ENCODE measurements at places on chromosomes 13 and 19. TPM values are rescaled to one million over a fixed set of nuclear protein-coding genes. Genes with fewer than 3 reads are reported as not detected.

GRCh38 chr19:44430956-44431355 is 17.3 kb downstream of the ZNF229 start:
- DNase-seq: no peak

GRCh38 chr13:66536746-66537145 is 693.4 kb downstream of the PCDH9 start:
- no peak for DNase-seq

DNA sequence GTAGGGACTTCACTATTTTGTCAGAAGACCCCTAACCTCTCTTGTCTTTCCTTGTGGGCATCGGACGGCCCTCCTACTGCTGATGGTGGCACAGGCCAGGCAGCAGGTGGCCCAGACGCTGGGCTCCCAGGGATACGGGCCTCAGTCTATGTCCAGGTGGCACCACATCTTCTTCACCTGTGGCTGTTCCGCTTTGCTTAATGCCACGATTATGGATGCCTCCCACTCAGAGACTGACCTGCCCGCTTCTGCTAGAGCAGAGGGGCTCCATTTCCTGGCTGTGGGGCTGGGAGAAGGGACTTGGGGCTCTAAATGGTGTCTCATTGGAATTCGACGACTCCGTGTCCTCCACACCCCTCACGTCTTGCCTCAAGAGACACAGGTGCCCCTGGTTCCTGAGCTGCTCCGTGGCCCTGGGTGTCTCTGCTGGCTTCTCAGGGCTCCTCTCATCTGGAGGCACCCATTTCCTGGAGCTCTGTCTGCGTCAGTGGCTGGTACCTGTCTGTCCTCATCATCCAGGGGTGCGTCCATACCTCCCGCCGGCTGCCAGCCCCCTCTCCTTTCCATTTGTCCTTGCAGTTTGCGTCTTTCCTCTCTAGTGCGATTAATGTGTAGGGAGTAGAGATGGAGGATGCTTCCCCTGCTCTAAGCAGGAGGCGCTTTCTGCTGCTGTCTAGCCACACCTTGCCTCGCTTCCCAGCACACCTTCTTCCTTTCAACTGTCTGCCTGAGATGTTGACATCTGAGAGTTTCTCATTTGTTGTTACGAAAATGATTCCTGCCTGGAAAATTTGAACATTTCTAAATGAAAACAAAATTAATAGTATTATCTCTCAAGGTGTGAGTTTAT is 63.4 kb downstream of the TEX29 start:
- no peak for DNase-seq

DNA sequence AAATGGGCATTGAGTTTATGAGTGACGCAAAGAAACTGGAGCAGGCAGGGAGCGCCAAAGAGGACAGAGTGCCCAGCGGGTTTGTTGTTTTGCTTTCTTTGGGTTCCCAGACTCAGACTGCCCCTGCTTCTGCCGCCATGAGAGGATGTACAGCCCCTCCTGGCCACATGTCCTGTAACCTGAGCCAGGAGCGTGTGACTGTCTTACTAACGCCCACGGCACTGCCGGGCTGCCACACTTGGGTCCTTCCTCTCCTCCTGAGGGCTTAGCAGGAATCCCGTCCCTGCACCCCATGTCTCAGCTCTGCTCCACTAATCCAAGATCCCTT is 80.5 kb downstream of the GPR12 start:
- no peak for DNase-seq

DNA sequence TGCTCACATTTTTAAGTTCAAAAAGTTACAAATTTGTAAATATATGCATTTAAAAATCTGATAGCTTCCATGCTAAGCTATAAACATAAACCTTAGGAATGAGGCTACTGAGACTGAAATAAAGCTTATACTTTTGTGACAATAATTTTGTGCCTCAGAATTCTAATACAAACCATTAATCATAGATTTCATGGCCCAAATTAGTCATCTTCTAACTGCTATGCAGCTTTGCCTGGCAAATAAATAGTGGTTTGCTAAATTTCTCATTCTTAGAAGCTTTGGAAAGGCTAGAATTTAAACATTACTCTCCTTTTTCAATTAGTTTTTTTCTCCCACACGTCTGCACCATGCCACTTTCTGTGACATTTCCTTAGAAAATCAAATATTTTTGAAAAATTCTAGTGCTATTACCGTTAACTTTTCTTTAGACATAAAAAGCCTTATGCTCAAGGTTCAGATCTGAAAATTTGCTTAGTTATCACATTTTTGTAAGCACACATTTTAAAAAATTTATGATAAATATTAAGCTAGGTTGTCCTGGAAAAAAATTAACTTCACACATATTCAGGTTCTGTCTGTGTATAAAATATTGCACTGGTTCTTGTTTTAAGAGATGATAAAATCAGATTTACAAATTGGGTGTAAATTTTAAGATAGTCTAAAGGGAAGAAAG is 46.9 kb downstream of the FNDC3A start:
- DNase-seq: no peak

DNA sequence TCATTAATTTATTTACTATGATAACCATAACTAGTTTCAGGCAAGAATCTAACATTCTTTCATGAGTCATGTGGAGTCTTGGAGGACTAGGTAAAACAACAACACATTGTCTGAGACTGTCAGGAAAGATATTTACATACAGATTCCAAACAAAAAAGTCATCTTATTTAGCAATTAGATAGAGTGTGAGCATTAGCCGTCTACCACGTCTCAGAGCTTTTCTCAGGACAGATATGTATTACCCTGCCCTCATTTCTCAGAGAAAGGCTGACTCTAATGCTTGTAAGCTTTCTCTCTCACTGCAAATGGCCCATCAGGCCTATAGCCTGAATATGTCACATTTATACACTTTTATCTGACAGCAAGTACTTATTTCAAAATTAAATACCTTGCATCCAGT is 312.1 kb upstream of the PCDH20 start:
- DNase-seq: no peak

GRCh38 chr19:29833614-29834261 is 21.9 kb downstream of the CCNE1 start:
- no peak for DNase-seq

DNA sequence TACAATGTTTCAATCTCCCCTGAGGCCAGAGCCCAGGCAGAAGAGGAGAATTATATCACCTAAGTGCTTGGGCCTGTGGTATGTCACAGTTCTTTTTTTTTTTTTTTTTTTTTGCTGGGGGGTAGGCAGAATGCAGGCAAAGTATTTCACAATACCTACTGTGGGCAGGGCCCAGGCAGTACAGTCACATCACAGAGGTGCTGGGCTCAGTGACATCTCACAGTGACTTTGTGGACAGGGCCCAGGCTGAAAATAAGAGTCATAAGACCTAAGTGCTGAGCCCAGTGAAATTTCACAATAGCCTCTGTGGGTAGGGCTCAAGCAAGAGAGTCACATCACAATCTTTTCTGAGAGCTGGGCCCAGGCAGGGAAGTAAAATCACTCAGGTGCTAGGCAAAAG is 15.9 kb upstream of the ZNF208 start:
- no peak for DNase-seq

DNA sequence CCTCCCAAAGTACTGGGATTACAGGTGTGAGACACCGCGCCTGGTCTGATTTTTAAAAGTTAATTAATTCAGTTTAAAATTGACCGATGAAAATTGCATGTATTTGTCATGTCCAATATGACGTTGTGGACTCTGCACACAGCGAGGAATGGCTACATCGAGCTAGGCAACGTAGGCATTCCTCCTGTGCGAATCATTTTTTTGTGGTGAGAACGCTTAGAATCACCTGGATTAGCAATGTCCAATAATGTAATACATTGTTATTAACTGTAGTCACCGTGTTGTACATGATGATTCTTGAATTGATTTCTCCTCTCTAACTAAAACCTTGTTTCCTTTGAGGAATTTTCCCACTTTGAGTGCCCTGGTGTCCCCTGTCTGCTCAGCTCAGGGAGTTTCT is 3.4 kb downstream of the LAIR2 start:
- DNase-seq: no peak

DNA sequence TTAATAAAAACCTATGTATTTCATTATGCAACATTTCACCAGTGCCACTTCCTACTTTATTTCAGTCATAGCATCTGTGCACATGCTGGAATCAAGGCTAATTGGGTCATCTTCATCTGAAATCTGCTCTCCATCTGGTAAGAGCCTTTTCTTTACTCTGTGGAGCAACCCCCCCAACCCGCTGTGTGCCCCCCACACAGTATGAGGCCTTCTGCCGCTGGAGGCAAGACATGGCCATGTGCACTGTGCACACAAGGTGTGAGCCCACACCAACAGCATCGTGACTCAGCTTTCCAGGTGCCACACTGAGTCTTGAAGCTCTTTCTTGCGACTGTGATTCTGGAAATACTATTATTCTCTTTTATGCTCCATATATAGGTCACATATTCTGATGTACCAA is 471.0 kb downstream of the TBC1D4 start:
- DNase-seq: no peak

DNA sequence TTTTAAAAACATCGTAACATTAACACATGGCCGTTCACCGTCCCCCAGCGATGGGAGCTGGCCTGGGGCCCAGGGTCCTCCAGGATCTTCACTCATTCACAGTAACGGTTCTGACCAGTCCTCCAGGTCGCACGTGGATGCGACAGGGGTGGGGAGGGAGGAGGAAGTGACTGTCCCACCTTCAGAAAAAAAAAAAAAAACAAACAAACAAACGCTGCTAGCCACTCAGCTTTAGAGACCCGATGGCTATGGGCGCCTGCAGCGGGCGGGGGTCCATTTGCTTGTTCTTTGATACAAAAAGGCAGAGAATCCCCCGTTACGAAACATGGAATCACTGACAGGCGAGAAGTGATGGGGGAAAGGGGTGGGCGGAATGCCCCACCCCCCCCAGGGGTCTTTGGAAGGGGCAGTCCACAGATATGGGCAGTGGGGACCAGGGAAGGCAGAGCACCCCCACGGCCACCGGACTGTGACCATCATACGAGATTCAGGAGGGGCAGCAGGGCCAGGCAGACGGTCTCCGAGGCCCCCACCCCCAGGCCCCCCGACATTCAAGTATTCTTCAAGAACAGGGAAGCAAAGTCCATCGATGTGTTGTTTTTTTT is 13.3 kb downstream of the MKNK2 start:
- no peak for DNase-seq

- no peak for DNase-seq
Measured at GRCh38 chr13:95156208-95156607, 145.0 kb downstream of the ABCC4 start.

- no peak for DNase-seq
Measured at GRCh38 chr19:413756-414420, 4.9 kb upstream of the C2CD4C start.

GRCh38 chr13:37100731-37101130 is 4.7 kb downstream of the CSNK1A1L start:
- DNase-seq: no peak

DNA sequence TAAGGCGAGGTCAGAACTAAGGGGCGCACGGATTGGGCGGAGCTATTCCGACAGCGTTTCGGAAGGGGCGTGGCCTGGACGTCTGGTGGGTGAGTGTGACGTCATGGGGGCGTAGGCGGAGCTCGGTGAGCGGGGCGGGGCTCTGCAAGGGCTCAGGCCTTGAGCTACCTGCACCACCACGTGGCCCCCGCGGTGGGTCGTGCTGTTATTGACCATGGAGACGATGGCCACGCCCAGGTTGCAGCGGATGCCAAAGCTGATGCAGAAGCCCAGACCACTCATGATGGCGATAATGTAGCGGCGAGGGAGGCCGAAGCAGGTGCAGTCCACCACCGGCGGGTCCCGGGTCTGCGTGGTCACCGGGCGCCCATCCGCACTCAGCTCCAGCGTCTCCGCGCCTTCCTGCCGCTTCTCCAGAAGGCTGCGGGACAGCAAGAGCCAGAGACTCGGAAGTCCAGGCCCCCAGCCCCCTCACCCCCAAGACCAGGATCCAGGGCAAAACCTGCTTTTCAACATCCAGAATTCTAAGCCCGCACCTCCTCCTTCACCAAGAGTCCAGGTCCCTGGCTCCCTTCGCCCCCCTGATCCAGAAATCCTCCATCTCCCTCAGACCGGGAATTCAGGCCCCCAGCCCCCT is 4.8 kb downstream of the SLC17A7 start:
- no peak for DNase-seq

DNA sequence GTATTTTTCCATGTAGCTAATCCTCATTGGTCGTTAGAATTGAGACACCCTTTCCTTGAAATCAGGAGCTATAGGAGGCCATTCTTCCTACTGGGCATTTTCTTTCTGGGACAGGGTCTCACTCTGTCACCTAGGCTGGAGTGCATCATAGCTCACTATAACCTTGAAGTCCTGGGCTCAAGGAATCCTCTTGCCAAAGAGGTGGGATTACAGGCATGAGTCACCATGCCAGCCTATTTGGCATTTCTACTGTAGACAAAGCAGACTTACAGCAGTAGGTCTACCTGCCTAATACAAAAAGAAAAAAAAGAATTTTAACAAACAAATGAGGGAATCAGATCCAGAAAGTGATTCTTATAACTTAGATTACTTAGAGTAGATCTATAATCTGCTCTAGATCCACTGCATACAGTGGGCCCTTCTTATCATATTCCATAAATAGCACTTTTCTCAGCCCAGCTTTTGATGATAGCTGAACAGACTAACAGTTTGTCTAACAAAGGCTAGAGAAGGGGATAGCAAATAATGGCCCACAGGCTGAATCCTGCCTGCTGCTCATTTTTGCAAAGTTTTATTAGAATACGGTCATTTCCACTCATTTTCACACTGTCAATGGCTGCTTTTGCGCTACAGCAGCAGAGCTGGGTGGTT is 36.7 kb upstream of the USPL1 start:
- no peak for DNase-seq

DNA sequence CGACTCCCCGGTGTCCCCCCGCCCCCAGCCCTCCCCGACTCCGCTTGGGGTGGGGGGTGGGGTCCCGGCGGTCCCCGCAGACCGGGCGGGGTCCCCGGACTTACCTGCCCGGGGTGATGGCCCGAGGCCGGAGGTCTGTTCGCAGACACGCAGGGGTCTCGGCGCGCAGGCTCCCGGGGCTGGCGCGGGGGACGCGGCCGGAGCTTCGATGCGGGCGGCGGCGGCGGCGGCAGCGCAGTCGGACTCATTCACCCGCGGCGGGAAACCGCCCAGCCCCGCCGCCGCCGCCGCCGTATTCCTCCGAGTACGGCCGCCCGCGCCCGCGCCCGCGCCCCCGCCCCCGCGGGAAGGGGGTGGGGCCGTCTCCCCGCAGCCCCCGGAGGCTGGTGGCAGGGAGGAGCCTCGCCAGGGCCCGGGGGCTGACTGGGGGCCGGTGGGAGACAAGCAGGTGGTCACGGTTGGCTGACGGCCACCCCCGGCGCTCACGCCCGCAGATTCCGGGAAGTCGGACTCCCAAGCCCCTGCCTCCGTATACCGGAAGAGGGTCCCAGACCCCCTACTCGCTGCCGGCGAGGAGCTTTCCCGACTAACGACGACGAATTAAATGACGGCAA is at the start of gene C2CD4C:
Gene C2CD4C (minus strand): TSS at position 246 of the 614 bp plus-strand sequence. CDS start 786 bp downstream, outside the sequence.
- DNase-seq: no peak

- no peak for DNase-seq
Measured at GRCh38 chr19:33621811-33622504, at the start of gene CHST8. Gene CHST8, plus strand, starts transcription at chr19:33621953. Its CDS starts 67,309 bp downstream, at chr19:33689262.

The ANGPTL4 gene
- 1.9 TPM for polyA plus RNA-seq

The WTIP gene
- 39.5 TPM for polyA plus RNA-seq

The KLK8 gene
- polyA plus RNA-seq: 2.5 TPM

The KASH5 gene
- 0.10 TPM for polyA plus RNA-seq

The TMPRSS9 gene
- polyA plus RNA-seq: 0.08 TPM

The CEACAM19 gene
- 10.5 TPM for polyA plus RNA-seq
